Activated CD4-positive, alpha-beta T cell treated with anti-CD3 and anti-CD28 coated beads for 4 hours (primary cell): ENCODE measurements at places on chromosomes 16 and 17.

DNA sequence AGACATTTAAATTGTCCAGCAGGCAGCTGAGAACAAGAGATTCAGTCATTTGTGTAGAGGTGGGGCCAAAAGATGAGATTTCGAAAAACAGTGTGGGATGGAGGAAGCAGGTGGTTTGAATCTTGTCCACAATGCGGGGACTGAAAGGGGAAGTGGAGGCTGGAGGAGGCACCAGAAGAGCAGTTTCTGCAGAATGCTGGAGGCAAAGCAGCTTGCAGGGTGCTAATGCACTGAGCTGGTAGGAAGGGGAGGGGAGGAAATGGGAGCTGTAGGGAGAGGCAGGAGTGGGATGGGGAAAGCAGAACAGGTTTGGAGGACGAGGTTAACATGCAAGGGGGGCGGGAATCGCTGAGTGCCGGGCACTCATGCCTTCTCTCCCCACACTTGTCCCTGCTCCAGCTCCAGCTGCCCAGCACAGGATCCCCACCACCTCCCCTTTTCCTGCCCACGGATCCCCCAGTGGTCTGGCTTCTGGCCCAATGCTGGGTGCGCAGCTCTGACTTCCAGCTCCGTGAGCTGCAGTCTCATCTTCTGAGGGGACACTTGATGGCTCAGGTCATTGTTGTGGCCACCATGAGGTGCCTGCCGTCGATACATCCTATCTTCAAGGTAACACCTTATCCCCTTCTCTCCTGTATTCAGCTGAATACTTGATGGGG is 9.4 kb downstream of the C17orf100 start:
- DNase-seq: no peak

- no peak for DNase-seq
Measured at GRCh38 chr16:14641926-14642325, 9.2 kb downstream of the BFAR start.

DNA sequence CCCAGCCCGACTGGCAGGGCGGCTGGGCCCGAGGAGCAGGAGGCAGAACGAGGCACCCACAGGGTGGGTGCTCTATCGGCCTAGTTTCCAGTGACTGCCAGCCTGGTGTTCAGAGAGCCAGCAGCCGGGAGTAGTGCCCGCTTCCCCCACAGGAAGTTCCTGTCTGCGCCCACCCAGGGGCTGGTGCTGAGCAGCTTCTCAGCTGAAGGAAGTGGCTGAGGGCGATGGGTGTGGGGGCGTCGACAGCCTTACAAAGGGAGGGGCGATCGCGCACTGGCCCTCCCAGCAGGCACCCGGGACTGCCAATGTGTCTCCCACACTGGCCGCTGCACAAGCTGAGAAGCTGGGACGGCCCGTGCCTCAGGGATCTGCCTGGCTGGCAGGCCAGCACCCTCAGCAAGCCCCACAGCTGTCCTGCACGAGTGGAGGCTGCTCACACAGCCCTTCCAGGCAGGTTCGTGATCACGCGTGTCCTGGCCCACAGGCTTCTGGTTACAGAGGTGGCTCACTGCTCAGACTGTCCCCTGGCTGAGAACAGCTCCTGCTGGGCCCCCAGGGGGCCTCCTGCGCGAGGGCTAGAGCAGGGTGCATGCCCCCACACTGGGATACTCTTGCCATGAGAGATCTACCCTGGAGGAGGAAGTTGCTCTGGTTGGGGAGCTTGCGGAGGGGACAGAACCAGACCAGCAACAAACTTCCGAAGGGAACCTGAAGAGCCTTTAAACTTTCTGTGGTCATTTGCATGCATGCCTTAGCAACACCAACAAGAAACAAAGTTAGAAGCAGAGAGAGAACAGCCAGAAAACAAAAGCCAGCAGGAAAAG is 2.5 kb downstream of the RNF166 start:
- peak; percentile 58 for DNase-seq

DNA sequence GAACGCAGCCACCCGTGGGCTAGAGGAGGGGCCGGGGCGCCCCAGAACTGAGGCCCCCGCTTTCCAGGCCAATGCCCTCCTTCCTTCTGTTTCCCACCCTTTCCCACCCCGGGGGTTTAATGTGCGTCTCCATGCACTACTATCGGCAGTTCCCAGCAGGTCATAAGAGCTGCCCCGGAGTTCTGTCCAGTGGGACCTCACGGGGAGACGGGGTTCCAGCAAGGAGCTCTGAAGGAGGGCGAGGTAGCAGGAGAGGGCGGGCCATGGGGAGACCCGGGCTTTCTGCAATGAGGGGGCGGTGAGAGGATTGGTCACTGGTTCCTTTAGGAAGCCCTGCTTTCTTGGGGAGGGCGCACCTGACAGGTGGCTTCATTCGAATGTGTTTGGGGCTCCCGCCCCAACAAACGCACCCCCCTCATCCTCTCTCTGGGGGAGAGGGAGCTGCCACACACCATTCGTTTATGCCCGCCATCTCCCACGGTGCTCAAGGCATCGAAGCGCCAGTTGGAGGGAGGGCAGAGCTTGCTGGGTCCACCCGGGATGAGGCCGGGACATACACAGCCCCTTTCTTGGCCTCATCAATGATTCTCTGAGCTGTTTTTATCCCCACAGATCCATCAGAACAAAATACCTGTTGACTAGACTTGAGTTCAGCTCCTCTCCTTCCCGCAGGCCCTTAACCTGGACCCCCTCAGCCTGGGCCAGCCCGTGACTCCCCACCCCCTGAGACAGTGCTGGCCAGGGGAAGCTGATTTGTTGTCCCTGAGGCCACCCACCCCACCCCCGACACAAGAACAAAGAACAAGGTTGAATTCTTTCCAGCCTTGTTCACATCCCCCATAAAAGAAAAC is 44.1 kb downstream of the SLC7A5 start:
- peak; percentile 10 for DNase-seq

DNA sequence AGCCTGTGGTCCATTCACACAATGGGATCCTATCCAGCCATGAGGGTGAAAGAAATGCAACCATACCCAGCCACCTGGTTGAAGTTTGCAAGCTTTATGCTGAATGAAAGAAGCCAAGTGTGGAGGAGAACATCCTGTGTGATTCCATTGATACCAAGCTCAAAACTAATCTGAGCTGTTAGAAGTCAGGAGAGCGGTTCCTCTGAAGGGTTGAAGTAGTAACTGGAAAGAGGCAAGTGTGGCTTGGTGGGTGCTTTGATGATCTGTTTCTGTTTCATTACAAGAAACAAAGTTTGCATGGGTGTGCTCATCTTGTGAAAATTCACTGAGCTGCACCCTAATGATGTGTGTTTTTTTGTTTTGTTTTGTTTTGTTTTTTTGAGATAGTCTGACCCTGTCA is 99.4 kb downstream of the SALL1 start:
- no peak for DNase-seq

- no peak for DNase-seq
Measured at GRCh38 chr17:75831032-75831571, 13.1 kb downstream of the UNC13D start.

GRCh38 chr16:78161023-78161729 is 61.7 kb downstream of the WWOX start:
- no peak for DNase-seq

- DNase-seq: no peak
Measured at GRCh38 chr16:63612462-63613227, 1509.2 kb downstream of the CDH11 start.

DNA sequence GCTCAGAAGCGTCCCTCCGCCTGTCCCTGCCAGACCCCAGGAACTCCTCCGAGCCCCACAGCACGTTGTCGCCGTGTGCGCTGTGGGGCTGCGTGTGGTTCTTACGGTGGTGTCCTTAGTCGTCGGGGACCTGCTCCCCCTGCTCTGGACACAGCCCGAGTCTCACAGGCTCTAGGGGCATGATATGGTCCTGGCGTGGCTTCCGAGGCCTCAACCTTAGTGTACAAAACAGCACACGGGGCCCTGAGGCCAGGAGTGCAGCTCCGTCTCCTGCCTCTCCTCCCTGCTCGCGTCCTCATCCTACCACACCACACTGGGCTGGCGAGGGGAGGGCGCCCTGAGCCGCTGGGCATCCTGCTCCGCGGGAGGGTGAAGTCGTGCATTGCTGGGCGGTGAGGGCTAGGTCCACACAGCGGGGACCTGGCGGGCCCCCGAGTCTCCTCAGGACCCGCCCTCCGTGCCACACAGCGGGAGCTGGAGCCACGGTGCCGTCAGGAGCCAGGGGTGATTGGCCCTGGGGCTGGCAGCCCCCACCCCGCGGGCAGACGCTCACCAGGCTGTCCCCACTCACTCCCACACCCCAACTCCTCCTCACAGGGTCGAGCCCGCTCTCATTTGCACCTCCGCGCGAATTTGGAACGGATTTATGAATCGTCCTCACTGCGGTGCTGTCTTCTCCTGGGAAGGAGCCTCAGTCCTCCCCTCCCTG is 1.2 kb upstream of the MAFG start:
- no peak for DNase-seq

DNA sequence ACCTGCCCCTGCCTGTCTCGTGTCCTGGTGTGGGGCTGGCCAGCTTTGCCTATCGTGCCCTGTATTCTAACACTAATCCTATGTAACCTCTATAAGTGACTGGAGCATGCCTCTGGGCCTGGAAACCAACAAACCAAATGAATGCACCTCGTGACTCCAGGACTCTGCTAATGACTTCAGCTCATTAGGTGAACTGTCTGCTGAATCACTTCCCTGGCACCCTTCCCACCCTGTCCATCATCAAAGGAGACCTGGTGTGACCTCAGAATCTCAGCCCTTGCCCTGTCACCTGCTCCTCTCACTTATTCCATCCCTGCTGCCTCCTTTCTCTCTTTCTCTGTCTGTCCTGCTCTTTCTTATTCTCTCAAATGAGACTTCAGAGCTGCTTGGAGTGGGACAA is 322.4 kb downstream of the CBLN1 start:
- DNase-seq: no peak

DNA sequence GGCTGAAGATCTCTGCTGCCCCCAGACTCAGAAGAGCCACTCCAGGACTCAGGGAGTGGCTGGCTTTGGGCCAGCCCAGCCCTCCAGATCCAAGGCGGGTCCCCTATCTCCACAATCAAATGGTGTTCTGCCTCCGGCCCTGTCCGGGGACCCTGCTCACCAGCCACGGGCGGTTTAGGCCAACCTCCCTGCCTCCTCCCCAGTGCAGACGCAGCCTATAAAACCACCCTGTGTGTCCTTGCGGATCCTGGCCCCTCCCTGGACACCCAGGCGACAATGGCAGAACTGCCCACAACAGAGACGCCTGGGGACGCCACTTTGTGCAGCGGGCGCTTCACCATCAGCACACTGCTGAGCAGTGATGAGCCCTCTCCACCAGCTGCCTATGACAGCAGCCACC is at the start of gene SLC12A3:
Gene SLC12A3 (plus strand): TSS at position 248 of the 400 bp plus-strand sequence. CDS start 29 bp downstream, at position 277.
- no peak for DNase-seq

DNA sequence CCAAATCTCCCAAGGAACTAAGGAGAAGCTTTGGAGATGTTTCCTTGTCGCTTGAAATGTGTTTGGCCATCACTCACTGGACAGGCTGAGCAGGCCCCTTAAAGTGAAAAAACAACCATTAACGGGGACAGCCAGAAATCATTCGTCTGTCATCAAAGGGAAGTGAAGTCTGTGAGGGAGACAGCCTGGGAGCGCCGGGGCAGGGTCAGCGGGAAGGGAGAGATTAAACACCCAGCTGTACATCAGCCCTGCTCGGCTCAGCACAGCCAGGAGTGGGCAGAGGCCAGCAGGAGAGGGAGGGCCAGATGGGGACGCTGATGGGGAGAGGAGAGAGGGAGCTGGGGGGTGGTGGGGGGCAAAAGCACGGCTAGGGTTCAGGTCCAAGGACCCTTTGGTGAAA is 105.1 kb downstream of the SDK2 start:
- DNase-seq: no peak

- DNase-seq: no peak
Measured at GRCh38 chr17:9020824-9021157, 519 bp upstream of the NTN1 start.

DNA sequence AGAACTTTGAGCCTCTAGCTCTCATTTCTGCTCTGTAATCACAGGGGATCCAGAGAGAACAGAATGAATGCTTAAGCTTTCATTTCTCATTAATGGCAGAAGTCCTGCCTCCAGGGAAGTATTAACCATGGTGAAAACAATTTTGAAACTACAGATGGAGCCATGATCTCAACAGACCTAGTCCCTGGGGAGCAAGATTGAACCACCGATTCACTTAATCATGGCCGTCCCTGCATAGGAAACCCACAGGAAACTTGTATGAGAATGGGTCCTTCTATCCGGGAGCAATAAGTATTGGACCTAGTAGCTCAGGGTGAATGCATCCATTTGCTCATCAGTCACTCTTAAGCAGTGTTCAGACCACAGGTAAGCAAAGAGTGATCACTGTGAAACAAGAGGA is 40.2 kb upstream of the CLEC18A start:
- DNase-seq: no peak

- DNase-seq: no peak
Measured at GRCh38 chr16:8899709-8900317, 17.7 kb downstream of the LITAFD start.
